ENCODE measurements at places on chromosomes 12 and 14.

GRCh38 chr12:70080566-70080965 lies 162.7 kb upstream of the CNOT2 start:
- H3K4me1 ChIP-seq, result no peaks in the 10 kb centered on the region
- H3K36me3 ChIP-seq, result no peaks in the 10 kb centered on the region
- no peaks in the 10 kb centered on the region for H3K27me3 ChIP-seq
- H3K4me3 ChIP-seq, result no peak overlapping the region

GRCh38 chr12:20039562-20039961 lies 328.8 kb upstream of the PDE3A start:
- no peaks in the 10 kb centered on the region for H3K36me3 ChIP-seq
- no peaks in the 10 kb centered on the region for H3K27me3 ChIP-seq
- H3K4me1 ChIP-seq, result no peaks in the 10 kb centered on the region
- H3K27ac ChIP-seq, result no peak overlapping the region

GRCh38 chr12:120343039-120343537 lies 15.5 kb upstream of the PLA2G1B start:
- DNase-seq, result no peak
- H3K27ac ChIP-seq, result no peak overlapping the region
- no peak overlapping the region for H3K4me3 ChIP-seq
- no peaks in the 10 kb centered on the region for H3K27me3 ChIP-seq
- peaks cover 35% of the 10 kb centered on the region for H3K36me3 ChIP-seq
- H3K4me1 ChIP-seq, result no peaks in the 10 kb centered on the region

GRCh38 chr12:108102363-108102762 lies 26.7 kb upstream of the WSCD2 start:
- no peaks in the 10 kb centered on the region for H3K4me1 ChIP-seq
- no peaks in the 10 kb centered on the region for H3K36me3 ChIP-seq
- no peak overlapping the region for H3K27ac ChIP-seq
- no peak for DNase-seq
- no peak overlapping the region for H3K4me3 ChIP-seq
- H3K27me3 ChIP-seq, result peaks cover 44% of the 10 kb centered on the region

DNA sequence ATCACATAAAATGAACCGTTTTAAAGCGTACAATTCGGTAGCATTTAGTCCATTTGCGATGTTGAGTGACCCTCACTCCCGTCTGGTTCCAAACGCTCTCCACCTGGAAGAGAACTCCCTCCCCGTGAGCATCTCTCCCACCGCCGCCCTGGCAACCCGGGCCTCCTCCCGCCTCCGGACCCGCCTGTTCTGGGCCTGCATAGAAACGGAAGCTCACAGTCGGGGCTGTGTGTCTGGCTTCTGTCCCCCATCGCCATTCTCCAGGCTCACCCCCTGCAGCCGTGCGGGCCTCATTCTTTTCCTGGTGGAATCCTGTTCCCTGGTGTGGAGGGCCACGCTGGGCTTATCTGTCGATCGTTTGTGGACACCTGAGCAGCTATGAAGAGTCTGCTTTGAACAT lies 17.3 kb downstream of the LRCOL1 start:
- H3K4me1 ChIP-seq, result peaks cover 11% of the 10 kb centered on the region
- H3K4me3 ChIP-seq, result no peak overlapping the region
- peaks cover 13% of the 10 kb centered on the region for H3K27me3 ChIP-seq
- H3K36me3 ChIP-seq, result no peaks in the 10 kb centered on the region

DNA sequence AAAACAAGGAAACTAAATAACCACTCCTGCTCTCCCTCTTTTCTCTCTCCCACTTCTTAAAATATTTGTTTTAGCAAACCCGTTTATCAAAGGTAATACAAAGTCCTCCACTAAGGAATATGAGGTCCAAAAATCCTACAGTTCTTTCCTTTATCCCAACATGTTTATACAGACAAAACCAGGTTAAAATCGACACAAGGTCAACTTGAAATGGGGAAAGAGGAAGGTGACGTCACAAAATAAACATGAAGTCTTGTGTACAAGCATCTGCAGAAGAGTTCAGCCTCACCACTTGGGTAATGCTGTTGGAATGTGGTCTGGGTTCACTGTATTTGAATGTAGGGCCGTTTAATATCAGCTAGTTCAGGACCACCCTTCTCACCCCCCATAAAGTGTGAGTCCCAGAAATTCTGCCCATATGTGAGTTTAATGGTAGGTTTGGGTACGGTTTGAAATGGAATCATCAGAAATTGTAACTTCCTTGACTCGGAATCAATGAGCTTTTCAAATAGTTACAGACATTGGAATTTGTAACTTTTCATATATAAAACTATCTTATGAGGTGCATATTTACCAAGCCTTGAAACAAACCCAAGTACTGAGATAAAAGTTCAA lies 120.0 kb upstream of the SLC38A2 start:
- no peak overlapping the region for H3K4me3 ChIP-seq
- peak overlapping the region; percentile 47 for H3K27ac ChIP-seq
- H3K27me3 ChIP-seq, result no peaks in the 10 kb centered on the region
- no peaks in the 10 kb centered on the region for H3K36me3 ChIP-seq

DNA sequence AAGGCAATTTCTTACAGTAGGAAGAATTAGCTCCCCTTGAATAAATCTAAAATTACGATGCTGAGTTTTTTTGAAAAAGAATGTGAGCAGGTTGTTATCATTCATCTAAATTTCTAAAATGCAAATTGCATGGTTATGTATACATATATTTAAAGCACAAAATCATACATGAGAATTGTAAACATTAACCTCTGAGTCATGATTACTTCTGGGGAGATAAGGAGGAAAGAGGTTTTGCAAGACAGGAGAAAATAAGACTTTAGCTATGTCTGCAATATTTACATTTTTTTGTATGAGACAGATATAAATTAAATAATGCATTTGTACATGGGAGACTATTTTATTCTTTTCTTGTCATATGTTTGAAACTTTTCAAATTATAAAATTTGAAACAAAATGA lies 72.2 kb downstream of the TSPAN8 start:
- no peak for DNase-seq
- H3K4me3 ChIP-seq, result no peak overlapping the region
- no peaks in the 10 kb centered on the region for H3K36me3 ChIP-seq

- no peaks in the 10 kb centered on the region for H3K36me3 ChIP-seq
- H3K4me1 ChIP-seq, result no peaks in the 10 kb centered on the region
- H3K27ac ChIP-seq, result no peak overlapping the region
- no peaks in the 10 kb centered on the region for H3K27me3 ChIP-seq
Measured at GRCh38 chr12:4822572-4822971, 87.1 kb upstream of the KCNA1 start.

GRCh38 chr14:52313462-52313861 lies 650 bp upstream of the PTGER2 start:
- H3K4me3 ChIP-seq, result peak overlapping the region; percentile 68
- peak overlapping the region; percentile 94 for H3K27ac ChIP-seq
- no peaks in the 10 kb centered on the region for H3K36me3 ChIP-seq
- no peak for DNase-seq
- peaks cover 73% of the 10 kb centered on the region for H3K4me1 ChIP-seq
- H3K27me3 ChIP-seq, result no peaks in the 10 kb centered on the region

DNA sequence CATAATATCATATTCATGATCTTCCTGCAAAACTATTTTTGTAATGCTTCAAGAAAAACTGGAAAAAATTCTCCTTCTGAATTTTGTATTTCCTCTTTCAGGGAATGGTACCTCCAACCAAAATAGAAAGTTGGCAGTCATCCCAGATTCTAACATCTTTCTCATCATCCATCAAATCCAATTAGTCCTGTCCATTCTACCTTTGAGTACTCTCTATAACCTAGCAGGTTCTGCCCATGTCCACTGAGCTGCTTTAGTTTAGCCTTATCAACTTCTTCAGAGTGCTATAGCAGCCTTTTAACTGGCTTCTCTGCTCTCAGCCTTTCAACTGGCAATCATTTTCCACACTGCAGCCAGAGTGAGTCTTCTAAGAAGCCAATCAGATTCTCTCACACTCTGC lies 236.2 kb downstream of the AKAP6 start:
- H3K4me1 ChIP-seq, result peaks cover 28% of the 10 kb centered on the region
- no peaks in the 10 kb centered on the region for H3K27me3 ChIP-seq

- no peak overlapping the region for H3K4me3 ChIP-seq
- DNase-seq, result peak; percentile 20
- H3K27me3 ChIP-seq, result no peaks in the 10 kb centered on the region
Measured at GRCh38 chr14:84456946-84457345, 1073.0 kb upstream of the FLRT2 start.

GRCh38 chr14:55578511-55578910 lies 1.5 kb upstream of the KTN1 start:
- H3K27ac ChIP-seq, result no peak overlapping the region
- DNase-seq, result no peak
- no peaks in the 10 kb centered on the region for H3K36me3 ChIP-seq
- no peaks in the 10 kb centered on the region for H3K27me3 ChIP-seq

DNA sequence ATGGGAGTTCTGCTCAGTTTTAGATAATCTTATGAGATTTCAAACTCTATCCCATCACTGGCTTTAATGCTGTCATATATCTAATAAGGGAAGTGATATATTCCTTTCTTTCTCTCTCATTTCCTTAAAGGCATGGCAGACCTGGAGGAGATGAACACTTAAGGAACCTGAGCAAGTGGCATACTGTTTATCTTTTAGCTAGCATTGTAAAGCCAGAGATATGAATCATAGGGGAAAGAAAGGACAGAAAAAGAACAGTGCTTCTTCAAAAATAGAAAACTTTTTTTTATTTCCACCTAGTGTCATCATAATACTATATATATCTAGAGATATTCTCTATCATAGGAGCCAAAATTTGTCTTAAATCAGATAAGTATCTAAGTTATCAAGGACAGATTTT lies 68.3 kb upstream of the PSMA6 start:
- no peaks in the 10 kb centered on the region for H3K36me3 ChIP-seq
- no peak overlapping the region for H3K4me3 ChIP-seq
- no peak for DNase-seq
- H3K27me3 ChIP-seq, result no peaks in the 10 kb centered on the region
- no peak overlapping the region for H3K27ac ChIP-seq

DNA sequence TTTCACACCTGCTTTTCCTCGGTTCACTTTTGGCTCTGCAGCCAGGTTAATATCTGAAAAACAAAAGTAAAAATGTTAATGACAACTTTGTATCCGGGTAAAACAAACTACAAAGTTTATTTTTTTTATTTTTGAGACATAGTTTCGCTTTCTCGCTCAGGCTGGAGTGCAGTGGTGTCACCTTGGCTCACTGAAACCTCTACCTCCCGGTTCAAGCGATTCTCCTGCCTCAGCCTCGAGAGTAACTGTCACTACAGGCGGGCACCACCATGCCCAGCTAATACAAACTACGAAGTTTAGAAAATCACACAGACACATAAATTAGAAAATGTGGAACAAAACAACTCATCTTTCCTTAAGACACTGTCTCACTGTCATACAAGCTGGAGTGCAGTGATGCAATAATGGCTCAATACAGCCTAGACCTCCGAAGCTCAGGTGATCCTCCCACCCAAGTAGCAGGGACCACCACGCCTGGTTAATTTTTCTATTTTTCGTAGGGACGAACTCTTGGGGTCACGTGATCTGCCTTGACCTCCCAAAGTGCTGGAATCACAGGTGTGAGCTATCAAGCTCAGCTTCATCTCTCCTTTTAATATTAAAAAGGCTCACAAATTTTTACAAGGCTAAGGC lies 38.1 kb downstream of the HNRNPC start:
- peaks cover 60% of the 10 kb centered on the region for H3K4me1 ChIP-seq
- DNase-seq, result no peak
- no peak overlapping the region for H3K27ac ChIP-seq
- no peaks in the 10 kb centered on the region for H3K27me3 ChIP-seq
- H3K4me3 ChIP-seq, result no peak overlapping the region
- H3K36me3 ChIP-seq, result peaks cover 84% of the 10 kb centered on the region

GRCh38 chr14:34361504-34362011 lies 100.5 kb downstream of the SPTSSA start:
- H3K4me1 ChIP-seq, result peaks cover 6% of the 10 kb centered on the region
- H3K36me3 ChIP-seq, result no peaks in the 10 kb centered on the region
- no peak overlapping the region for H3K27ac ChIP-seq
- H3K27me3 ChIP-seq, result no peaks in the 10 kb centered on the region

- H3K27me3 ChIP-seq, result no peaks in the 10 kb centered on the region
- H3K36me3 ChIP-seq, result no peaks in the 10 kb centered on the region
- no peak overlapping the region for H3K4me3 ChIP-seq
- H3K4me1 ChIP-seq, result peaks cover 14% of the 10 kb centered on the region
Measured at GRCh38 chr12:6171409-6172015, 28.7 kb upstream of the CD9 start.

- no peak overlapping the region for H3K4me3 ChIP-seq
- H3K4me1 ChIP-seq, result peaks cover 8% of the 10 kb centered on the region
- H3K36me3 ChIP-seq, result peaks cover 19% of the 10 kb centered on the region
- DNase-seq, result no peak
- no peak overlapping the region for H3K27ac ChIP-seq
Measured at GRCh38 chr12:31479516-31480210, 111.3 kb downstream of the DENND5B start.

GRCh38 chr12:105226219-105226618 lies 9.8 kb downstream of the APPL2 start:
- no peaks in the 10 kb centered on the region for H3K27me3 ChIP-seq
- DNase-seq, result peak; percentile 81
- peak overlapping the region; percentile 68 for H3K27ac ChIP-seq
- H3K36me3 ChIP-seq, result peaks cover 55% of the 10 kb centered on the region

- peaks cover 59% of the 10 kb centered on the region for H3K36me3 ChIP-seq
- no peaks in the 10 kb centered on the region for H3K27me3 ChIP-seq
- no peaks in the 10 kb centered on the region for H3K4me1 ChIP-seq
- H3K27ac ChIP-seq, result no peak overlapping the region
- H3K4me3 ChIP-seq, result no peak overlapping the region
Measured at GRCh38 chr14:75969891-75970290, 11.9 kb downstream of the TGFB3 start.

DNA sequence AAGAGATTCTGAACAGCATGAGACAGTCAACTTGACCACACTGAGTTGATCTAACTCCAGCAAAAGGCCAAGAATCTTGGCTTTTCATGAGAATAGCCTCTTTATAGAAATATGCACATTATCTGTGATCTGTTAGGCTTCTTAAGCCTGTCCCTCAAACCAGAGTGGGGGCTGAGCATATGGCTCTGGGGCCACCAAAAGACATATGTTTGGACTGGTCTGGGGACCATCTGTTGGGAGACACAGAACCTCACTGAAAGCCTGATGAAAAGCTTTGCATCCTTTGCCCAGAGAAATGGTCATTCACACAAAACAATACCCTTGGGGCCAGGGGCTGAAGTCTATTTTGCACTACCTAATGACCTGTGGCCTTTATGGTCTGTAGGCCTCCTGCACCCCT lies 165.3 kb upstream of the PRMT8 start:
- H3K4me1 ChIP-seq, result no peaks in the 10 kb centered on the region
- no peak overlapping the region for H3K27ac ChIP-seq
- no peaks in the 10 kb centered on the region for H3K27me3 ChIP-seq
- DNase-seq, result no peak

GRCh38 chr12:16271062-16271461 lies 6.4 kb downstream of the SLC15A5 start:
- no peaks in the 10 kb centered on the region for H3K36me3 ChIP-seq
- no peak overlapping the region for H3K4me3 ChIP-seq
- H3K27ac ChIP-seq, result no peak overlapping the region
- DNase-seq, result peak; percentile 4
- no peaks in the 10 kb centered on the region for H3K27me3 ChIP-seq

DNA sequence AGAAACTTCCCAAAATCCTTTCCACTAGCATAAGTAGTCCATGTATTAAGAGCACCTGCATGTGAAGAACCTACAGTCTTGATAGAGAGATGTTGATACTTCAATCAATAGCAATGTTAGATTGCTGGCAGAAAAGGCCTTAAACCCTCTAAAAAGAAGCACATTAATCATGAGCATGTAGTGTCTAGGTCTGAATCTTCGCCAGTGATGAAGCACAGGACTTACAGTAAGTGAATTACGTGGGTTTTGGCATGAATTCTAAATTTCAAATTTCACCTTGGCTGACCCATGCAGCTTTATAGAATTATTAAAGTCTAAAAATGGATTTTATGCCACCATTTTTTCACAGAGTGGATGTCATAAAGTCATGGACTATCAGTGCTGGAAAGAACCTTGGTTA lies 791.6 kb upstream of the NOVA1 start:
- no peaks in the 10 kb centered on the region for H3K4me1 ChIP-seq
- H3K4me3 ChIP-seq, result no peak overlapping the region
- H3K27me3 ChIP-seq, result no peaks in the 10 kb centered on the region
- no peak for DNase-seq
- H3K36me3 ChIP-seq, result no peaks in the 10 kb centered on the region
